CD4-positive, alpha-beta memory T cell (primary cell): ENCODE measurements at places on chromosomes 4 and X. TPM values are rescaled to one million over a fixed set of nuclear protein-coding genes. Genes with fewer than 3 reads are reported as not detected.

GRCh38 chr4:39730072-39730471 is 32.1 kb downstream of the UBE2K start:
- no peak for DNase-seq

- no peak for DNase-seq
These were observed 12.1 kb upstream of the TCEAL4 start for GRCh38 chrX:103573202-103573601.

The TCEAL1 gene
- 11.1 TPM for total RNA-seq

The BEX3 gene
- 52.7 TPM for total RNA-seq

DNA sequence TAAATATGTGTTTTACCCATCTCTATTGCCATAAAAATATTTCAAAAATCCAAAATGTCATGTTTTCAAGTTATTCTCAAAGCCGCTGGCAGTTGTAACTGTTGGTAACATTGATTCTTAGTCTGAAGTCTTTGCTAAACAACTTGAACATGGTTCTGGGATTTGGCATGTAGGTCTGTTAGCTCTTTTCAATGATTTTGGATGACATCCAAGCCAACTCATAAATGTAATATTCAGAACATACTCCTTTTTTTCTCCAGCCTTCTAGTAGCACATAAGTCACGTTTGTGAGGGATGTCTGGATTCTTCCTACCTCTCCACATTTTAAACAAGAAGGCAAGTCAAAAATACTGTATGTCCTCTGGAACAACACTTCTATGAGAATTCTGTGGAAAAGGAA is 305.3 kb downstream of the PRR32 start:
- DNase-seq: no peak
